HCT116 (cell line): ENCODE measurements at places on chromosomes 16 and 17. TPM values are rescaled to one million over a fixed set of nuclear protein-coding genes. Genes with fewer than 3 reads are reported as not detected.
A peak's percentile ranks its signal among the peaks of the same experiment; 100 is the strongest.

Gene SLC16A6
- 4.8 TPM for total RNA-seq

Gene USH1G
- 3.1 TPM for total RNA-seq

DNA sequence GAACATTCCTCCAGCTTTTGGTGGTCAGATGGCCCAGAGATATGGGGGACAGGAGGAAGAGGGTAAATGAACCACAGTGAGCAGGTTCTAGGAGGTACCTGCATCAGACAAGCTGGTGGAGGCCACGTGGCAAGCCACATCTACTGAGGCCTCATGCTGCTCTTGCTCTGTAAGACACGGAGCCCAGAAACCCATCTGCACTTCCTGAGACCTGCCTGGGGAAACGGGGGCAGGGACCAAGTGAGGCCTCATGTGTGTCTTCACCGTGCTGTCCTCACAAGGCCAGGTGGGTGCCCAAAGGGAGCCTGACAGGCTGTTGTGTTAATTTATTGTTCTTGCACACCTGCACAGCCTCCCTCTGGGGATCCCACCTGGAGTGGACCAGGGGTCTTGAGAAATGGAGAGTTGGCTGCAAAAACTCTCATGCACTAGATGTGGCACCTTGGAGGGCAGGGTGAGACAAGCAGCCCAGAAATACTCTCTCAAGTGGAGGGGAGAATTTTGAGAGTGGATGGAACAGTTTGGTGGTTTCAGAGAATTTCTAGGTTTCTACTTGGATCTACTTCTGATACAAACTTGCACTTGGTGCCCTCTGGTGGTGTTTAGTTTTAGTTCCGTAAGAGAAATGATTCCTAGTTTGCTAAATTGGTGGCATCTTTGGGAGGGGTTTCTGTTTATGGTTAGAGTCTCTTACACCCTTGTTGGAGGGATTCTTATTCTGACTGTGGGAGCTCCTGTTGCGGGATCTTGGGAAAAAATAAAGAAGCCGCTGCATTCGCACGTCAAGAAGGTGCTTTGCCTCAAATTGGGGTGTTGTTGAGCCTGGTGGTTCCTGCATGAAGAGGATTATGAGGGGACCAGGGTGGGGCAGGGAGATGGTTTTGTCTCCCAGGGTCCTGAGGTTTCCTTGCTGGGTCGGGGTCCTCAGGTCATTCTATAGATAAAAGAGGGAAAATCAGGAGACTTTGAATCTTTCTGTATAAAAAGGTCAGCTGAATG lies 47.5 kb downstream of the SLC6A2 start:
- DNase-seq, result peak; percentile 54

DNA sequence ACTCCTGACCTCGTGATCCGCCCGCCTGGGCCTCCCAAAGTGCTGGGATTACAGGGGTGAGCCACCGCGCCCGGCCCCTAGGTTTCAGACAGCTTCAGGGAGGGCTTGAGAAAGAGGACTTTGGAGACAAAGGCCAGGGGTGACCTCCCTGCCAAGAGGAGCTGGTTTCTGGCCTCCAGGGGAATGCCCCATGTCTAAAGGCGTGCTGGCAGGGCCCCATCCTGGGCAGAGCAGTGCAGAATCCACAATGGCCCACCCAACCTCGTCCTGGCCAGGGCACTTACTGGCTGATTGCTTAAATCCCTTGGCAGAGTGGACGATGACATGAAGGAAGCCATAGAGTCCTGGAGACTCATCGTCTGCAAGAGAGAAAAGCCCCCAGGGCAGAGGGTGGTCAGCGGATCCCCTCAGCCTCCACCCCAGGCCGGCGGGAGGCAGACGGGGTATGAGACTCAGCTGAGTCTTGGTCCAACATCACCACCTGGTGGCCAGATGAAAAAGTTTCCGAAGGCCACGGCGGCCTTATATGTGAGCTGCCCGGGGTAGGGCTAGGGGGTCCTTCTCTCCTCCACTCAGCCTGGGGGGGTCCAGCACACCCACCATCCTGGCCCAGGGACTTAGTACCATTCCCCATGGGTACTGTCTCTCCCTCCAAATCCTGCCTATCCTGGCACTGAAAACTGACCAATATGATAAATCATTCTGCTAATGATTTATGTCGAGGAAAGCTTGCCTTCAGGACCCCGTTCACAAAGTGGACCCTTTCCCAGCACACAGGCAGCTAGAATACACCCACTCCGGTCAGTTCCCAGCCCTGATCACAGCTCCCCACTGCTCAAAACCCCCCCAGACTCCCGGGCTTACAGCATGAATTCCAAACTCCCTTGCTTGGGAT lies 59.1 kb downstream of the TIMM22 start:
- no peak for DNase-seq

- no peak for DNase-seq
These were observed 39.5 kb upstream of the CIBAR2 start for GRCh38 chr16:85151603-85152413.

DNA sequence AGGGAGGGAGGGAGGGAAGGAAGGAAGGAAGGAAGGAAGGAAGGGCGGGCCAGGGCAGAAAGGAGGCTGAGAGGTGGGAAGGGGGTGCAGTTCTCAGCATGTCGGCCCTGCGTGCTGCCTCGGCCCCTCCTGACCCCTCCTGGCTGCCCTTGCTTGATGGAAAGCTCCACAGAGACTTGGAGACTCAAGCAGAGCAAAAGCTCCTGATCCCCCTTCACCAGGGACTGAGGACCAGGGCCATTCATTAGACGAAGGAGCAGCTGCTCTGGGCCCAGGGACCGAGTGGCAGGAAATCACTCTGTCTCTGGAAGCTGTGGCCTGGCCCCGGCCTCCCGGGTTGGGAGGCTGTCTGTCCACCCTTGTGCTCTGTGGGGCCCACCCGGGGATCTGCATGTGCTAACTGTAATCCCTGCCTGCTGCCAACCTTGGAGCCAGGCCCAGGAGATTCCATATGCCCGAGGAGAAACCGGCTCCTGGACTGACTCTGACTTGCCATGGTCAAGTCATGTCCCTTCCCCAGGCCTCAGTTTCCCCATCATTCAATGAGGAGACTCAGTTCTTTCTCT lies 27.4 kb upstream of the C1QL1 start:
- no peak for DNase-seq

DNA sequence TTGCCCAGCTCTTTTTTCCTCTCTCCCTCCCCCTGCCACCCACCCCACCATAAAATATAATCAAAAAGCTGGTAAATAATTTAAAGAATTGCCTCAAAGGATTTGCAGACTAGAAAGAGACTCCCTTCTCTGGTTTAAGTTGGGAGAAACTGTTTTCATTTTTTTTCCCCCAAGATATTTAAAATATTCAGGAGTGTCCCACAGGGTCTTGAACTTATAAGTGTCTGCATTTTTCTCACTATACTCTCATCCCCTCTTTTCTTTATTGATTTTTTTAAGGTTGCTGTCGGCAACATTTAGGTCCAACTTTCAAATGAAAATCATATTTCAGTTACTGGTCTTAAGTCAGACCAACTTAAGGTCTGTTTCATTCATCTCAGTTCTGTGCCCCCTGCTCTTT lies 210.2 kb downstream of the MSI2 start:
- no peak for DNase-seq

DNA sequence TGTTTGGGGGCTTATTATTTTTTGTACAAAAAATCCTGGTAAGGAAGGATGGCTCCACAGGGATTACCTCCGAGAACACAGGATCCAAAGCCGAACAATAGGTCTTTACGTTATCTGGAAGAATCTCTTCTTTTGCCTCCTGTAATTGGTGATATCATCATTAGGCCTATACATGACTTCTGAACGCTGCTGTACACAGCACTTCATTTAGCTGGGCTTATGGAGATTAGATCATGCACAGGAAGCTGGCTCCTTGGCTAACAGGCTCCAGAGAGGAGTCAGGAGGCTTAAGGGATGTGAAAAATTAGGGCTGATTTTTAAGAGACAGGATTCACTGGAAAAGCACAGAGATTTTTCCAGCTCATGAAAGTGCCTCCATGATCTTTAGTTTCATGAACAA lies 54.7 kb downstream of the TANGO6 start:
- DNase-seq, result no peak

GRCh38 chr16:89096042-89096717 lies 2.5 kb downstream of the ACSF3 start:
- DNase-seq, result no peak

DNA sequence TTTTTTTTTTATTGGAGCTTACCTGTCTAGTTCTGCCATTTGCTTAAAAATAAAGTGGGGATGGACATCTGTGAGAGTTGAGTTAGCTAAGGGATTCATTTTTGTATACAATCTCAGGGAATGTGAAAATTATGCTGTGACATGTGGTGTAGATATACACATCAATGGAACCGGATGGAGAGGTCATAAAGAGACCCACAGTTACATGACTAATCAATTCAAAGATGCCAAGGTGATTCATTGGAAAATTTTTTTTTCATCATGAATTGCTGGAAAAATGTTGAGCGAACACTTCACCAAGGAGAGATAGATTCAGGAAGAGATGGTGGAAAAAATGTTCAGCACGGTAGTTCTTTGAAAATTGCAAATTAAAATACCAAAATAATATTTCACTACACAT lies 605.4 kb upstream of the KIF2B start:
- no peak for DNase-seq

- DNase-seq, result no peak
These were observed 56.5 kb downstream of the SNTB2 start for GRCh38 chr16:69243479-69243878.

GRCh38 chr16:870856-871561 lies 70.5 kb upstream of the GNG13 start:
- no peak for DNase-seq

DNA sequence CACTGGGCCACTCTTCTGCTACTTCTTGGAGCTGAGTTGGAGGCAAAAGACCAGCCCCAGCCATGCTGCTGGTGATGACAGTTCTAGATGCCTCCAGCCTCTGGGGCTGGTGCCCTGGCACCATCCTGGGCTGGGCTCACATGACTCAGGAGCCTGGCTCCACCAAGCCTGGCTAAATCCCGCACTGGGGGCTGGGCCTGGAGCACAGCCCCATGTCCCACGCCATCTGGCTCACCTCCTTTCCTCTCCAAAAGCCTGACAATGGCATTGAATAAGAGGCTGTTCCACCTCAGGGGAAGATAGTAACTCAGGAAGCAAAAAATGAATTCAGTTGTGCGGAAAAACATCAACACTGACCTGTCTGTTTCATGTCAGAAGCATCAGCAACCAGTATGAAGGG lies 45.1 kb upstream of the MTSS2 start:
- no peak for DNase-seq
